ENCODE measurements at places on chromosomes 16 and 17.

DNA sequence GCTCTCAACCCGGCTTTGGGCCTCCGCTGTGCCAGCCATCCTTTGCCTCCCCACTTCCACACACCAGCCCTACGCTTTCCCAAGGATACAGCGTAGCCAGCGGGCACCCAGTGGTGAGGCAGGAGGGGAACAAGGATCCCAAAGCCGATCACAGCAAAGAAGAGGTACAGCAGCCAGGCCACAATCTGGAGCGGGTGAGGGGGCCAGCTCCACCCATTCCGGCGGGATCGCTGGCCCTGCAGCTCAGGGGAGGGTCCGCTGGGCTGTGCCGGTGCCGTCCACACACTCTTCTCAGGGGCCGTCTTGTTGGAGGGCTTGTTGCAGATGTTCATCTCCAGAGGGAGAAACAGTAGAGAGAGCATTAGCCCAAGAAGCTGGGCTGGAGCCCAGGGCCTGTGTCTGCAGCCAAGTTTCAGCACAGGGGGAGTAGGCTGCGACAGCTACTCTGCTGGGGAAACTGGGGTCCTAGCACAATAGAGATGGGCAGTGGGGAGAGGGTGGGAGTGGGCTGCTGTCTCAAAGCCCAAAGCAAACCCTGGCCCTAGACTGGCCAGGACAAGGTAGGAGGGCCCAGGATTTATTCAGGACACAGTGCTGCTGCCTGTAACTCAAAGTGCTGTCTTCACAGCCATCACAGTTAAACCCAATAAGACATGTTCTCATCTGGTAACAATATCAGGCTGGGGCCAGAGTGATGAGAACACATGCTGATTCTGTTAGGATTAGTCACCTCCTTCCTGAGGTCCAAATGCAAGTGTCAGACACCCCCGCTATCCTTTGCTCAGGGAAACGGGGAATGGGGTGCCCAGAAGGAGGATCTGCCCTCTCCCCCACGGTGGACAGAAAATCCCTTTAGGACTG, 9.9 kb downstream of the ZDHHC1 start:
- no peaks in the 10 kb centered on the region for H3K36me3 ChIP-seq
- peaks cover 4% of the 10 kb centered on the region for H3K4me1 ChIP-seq
- no peak overlapping the region for H3K27ac ChIP-seq
- no peaks in the 10 kb centered on the region for H3K27me3 ChIP-seq

DNA sequence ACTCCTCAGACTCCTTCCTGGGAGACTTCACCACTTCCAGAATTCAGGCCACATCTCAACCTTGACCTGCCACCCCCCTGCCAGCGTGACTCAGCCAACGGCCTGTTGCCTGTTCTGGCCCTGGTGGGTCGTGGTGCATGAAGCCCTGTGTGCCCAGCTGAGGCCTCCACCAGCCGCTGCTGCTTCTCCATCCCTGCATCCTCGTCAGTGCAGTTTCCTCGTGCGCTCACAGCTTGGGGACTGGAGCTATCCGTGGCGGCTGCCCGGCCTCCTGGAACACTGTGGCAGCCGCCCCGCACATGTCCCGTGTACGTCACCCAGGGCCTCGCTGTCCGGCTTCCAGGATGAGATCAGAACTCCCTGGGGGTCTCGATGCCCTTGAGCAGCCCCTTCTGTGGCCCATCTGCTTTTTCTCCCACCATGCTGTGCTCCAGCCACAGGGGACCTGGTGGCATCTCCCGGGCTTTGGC, 8.0 kb upstream of the TEDC2 start:
- no peak overlapping the region for H3K27ac ChIP-seq
- no peak overlapping the region for H3K4me3 ChIP-seq
- H3K27me3 ChIP-seq, result no peaks in the 10 kb centered on the region
- H3K36me3 ChIP-seq, result peaks cover 38% of the 10 kb centered on the region

GRCh38 chr17:59423903-59424302, 92.4 kb downstream of the YPEL2 start:
- H3K27ac ChIP-seq, result no peak overlapping the region
- H3K4me3 ChIP-seq, result no peak overlapping the region
- peak; percentile 69 for DNase-seq

- H3K27me3 ChIP-seq, result no peaks in the 10 kb centered on the region
- H3K4me3 ChIP-seq, result no peak overlapping the region
- H3K27ac ChIP-seq, result no peak overlapping the region
- H3K36me3 ChIP-seq, result no peaks in the 10 kb centered on the region
These were observed 14.6 kb upstream of the HSBP1 start for GRCh38 chr16:83793179-83793578.

DNA sequence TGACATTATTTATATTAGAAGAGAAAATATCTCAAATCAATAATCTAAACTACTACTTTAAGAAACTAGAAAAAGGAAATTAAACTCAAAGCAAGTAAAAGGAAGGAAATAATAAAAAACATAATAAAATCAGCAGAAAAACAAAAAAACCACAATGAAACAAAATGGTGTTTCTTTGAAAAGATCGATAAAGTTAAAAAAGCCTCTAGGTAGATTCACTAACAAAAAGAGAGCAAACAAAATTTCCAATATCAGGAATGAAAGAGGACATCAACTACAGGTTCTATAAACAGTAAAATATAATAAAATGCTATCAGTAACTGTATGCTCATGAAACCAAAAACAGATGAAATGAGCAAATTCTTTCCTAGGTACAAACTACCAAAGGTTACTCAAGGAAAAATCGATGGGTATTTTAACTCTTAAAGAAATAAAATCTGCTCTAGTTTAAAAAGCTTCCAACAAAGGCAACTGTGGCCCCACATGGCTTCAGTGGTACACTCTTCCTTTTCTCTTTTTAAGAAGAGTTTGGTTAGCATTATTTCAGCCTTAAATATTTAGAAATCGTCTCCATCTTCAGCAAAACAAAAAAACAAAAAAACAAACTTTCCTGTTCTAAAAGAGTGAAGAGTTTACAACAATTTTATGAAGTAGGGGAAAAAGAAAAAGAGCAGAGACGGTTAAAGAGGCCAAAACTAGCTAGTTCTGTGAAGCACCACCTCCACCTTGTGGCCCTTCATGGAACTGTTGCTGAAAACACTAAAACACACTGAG, 102.2 kb downstream of the TRIM37 start:
- H3K4me1 ChIP-seq, result no peaks in the 10 kb centered on the region
- H3K27ac ChIP-seq, result no peak overlapping the region
- no peaks in the 10 kb centered on the region for H3K27me3 ChIP-seq
